CD4-positive, alpha-beta T cell treated with Interleukin-6 at 100 ng/mL for 8 hours (primary cell): ENCODE measurements at places on chromosomes 13 and 19.

DNA sequence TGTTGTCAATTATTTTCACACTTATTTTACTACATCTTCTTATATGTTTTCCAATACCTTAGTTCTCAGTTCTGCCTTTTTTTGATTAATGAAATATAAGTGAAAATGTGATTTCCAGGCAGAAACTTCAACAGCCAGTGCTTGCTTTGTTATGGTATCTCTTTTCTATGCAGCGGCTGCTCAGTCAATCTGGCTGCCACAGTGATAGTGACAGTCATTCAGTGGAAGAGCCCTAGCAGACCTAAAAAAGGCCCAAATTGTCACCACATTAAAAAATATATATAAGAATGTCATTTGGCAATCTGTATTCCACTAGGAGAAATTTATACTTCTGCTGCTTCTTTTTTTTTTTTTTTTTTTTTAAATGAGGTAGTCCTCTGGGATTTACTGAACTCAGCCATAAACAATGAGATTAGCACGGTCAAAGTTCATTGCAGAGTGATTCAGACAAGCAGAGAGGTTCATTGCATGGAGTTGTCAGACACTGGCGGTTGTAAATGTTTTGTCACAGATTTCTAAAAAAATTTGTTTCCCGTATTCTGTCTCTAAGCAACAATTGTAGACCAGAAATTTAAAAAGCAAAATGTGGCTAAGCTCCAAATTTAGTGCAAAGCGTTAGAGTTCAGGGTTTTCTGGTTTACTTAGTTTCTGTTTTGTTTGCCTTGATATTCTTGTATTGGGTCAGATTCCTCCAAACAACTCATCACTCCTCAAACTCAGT is 94.7 kb upstream of the PRR20A start:
- no peak for DNase-seq

GRCh38 chr19:952680-953444 is 27.0 kb downstream of the ARID3A start:
- no peak for DNase-seq

DNA sequence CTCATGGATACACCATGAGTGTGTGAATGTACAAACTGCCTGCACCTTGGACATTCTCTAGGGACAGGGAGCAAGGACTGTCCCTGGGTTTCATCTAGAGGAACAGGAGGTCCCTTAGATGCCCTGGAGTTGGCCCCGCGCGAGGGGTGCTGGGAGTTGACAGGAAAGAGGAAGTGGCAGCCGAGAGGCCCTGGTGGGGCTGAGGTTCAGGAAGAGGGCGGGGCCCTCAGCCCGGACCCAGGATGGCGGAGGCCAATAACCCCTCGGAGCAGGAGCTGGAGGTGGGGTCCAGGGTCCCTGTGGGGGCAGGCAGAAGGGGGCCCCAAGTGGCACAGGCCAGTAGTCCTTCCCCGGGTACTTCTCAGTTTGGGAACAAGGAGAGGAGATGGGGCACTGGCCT is 6.9 kb downstream of the PKN1 start:
- DNase-seq = peak; percentile 82

- no peak for DNase-seq
Observed at GRCh38 chr19:2045501-2046045, 5.5 kb downstream of the MKNK2 start.

DNA sequence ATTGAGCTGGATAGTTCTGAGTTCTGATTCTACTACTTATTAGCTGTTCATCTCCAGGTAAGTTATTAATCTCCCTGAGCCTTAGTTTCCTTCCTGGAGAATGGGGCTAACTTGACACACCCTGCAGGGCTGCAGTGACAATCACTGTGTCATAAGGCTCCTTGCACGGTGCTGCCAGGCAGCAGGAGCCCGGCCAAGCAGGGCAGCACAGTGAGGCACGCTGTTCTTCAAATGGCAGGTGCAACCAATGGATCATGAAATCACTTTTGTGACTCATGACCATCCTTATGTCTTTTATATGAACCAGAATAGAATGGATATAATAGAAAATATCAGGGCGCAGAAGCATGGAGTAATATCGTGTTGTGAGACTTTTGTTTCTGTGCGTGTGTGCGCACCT is 242.6 kb downstream of the ABCC4 start:
- no peak for DNase-seq

DNA sequence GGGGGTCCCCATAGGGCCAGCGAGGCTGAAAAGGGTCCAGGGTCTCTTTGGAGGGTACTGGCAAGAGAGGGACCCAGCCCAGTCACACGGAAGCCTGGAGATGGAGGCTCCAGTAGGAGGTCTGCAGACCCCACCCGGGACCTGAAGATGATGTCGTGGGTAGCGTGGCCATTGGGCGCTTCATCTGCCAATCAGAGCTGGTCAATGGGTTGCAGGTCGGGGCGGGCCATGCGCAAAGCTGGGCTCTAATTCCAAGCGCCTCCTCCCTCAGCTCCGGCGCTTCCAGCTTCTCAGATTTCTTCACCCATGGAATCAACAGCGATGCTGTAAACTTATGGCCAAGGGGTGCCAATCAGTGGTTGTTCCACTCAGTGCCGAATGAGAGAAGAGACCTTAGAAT is 10.9 kb downstream of the SIGLEC12 start:
- no peak for DNase-seq

DNA sequence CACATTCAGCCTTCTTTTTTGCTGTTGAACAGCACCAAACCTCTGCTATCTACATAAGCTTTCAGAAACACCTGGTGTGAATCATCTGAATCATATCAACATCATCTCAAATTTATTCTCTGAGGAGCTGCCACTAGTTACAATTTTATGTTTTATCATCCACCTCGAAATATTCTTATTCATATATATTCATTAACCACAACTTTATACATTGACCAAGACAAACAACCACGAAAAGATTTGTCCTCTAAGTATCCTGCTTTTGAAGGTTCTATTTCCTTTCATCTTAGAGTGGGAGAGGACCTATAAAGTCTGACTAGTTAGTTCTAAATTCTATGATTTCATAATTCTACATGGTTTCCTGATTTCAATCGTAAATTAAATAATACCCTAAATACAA is 18.9 kb downstream of the ESD start:
- DNase-seq = no peak

DNA sequence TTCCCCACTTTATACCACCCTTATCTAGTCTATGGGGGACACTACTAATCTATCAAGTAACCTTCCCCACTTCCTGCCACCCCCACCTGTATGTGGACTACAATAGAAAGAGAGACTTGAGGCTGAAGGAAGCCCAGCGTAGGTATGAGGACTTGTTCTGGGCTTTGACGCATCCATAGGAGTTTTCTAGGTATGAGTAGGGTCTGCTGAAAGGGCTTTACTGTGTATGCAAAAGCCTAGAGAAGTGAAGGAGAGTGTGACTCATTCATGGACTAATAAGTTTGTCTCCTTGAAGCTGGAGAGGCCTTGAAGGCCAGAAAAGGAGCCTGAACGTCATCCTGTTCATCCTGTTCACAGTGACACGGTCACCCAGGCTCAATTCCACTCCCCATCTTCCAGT is 21.8 kb downstream of the TINCR start:
- no peak for DNase-seq
